Cerebellar nuclear complex (tissue), 1 donor: ENCODE measurements at places on chromosomes 7 and 10.

- DNase-seq: no peak
Measured at GRCh38 chr7:116918704-116919103, 34.6 kb upstream of the ST7 start.

- no peak for DNase-seq
Measured at GRCh38 chr7:157496416-157497275, 159.8 kb downstream of the DNAJB6 start.

DNA sequence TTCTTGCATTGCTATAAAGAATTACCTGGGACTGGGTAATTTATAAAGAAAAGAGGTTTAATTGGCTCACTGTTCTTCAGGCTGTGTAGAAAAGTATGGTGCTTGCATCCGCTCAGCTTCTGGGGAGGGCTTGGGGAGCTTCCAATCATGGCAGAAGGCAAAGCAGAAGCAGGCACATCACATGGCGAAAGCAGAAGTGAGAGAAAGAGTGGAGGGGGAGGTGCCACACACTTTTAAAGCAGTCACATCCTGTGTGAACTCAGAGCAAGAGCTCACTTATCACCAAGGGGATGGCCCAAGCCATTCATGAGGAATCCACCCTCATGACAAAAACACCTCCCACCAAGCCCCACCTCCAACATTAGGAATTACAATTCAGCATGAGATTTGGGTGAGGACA, 303.5 kb downstream of the OTUD1 start:
- no peak for DNase-seq

DNA sequence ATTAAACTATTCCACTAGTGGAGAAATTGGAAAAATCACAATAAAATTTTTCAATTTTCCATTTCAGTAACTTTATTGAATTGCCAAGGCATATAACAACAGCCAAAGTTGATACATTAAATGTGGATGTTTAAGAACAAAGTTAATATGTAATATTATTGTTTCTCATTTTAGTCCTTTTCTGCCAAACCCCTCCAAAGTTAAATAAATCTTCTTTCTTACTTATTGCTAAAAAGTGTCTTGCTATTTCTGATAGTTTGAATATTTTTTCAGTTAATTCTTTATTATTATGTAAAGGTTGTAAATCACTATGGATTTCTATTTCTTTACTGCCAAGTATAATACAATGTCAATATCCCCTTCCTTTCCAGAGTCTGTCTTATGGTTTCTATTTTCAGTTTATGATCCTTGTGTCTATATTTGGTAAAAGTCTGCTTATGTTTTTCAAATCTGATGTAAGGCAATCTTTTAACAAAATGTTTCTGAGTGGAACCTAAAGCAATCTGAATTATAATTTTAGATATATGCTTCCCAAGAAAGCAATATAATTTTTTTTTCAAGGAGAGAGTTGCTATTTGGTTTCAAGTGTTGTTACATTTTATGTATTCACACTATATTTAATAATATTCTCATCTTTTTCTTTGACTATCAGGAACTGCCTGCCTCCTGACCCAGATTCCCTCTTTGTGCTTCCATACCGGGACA, 80.3 kb upstream of the RHOBTB1 start:
- no peak for DNase-seq

GRCh38 chr7:151377406-151377805, 32.4 kb downstream of the WDR86 start:
- no peak for DNase-seq

- no peak for DNase-seq
Measured at GRCh38 chr7:123209786-123210185, 10.0 kb upstream of the SLC13A1 start.

GRCh38 chr7:8290645-8291308, 28.8 kb upstream of the ICA1 start:
- DNase-seq: no peak

DNA sequence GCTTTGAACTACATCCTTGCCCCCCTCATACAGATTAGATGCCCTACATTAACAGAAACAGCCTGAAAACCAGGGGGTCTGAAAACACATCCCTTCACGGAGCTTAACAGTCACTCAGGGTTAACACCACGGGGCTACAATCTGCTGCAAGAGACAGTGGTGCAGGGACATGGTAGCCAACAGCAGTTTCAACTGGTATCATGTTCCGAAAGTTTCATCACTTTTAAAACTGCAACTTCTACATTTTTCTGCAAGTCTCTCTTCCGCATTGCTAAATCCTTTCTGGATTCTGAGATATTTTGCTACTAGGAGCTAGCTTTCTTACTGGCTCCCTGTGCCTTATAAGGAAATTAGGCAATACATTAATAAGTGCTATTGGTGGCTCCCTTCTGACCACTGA, 92.6 kb downstream of the JAZF1 start:
- DNase-seq: no peak
